ENCODE measurements at places on chromosomes 11 and 22.

DNA sequence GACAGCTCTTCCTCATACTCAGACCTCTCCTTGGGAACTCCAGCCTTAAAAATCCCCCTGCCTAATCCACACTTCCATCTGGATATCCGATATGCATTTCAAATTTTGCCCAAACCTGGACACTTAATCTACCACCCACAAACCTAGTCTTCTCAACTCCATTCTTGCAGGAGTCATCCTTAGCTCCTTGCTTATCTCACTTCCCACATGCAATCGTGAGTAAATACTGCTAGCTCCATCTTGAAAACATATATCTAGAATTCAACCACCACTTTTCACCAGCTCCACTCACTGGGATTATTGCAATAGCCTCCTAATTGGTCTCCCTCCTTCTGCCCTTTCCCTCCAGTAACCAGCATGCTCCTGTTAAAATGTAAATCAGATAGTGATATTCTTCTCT is 2.6 kb upstream of the MYOD1 start:
- DNase-seq = no peak

DNA sequence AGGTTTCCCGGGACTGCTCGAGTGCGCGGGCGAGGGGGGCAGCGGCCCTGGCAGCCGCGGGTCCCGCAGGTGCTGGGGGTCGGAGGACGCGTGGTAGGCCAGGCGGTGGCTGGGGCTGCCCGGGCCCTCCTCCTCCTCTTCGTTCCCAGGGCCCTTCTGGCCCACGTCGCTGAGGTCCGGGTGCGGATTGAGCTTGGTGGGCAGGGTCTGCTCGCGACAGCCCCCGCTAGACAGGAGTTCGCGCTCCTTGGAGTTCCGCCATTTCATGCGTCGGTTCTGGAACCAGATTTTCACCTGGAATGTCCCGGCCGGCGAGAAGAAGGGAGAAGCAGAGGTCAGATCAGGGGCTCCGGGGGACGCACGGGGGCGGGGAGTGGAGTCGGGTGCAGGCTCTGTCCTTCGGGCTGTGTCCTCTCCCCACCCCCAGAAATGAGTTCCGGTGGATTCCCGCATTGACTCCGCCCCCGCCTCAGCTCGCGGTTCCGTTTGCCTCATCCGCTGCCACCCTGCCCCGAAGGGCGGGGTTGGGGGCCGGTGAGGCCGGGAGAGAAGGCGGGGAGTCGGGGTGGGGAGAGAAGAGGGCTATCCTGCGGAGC is 3.9 kb downstream of the DBX1 start:
- DNase-seq = no peak

DNA sequence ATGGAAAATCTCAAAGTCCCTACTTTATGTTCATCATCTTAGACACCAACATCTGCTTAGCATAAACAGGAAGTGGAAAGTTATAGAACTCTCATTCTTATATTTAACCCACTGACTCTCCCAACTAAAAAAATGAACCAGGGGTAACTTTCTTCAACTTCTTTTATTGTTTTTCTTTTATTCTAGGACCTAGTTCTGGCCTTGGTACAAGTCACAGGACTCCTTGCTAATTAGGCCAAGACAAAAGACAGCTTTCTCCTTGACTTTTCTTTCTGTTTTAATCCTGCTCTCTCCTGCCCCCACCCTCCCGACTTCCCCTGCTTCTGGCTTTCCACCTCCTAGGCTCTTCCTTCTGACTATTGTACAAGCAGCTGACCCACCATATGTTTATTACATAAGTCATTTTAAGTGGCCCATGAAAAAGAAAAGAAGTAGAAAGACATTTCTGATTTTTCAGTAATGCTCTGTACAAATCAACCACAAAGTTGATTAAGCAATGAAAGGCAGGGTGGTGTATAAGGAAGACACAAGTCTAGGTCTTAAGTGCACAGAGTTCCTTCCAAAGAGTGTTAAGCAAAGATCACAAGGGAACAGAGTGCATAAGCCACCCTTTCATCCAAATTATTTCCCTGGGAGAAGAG is 18.3 kb downstream of the JAML start:
- no peak for DNase-seq

DNA sequence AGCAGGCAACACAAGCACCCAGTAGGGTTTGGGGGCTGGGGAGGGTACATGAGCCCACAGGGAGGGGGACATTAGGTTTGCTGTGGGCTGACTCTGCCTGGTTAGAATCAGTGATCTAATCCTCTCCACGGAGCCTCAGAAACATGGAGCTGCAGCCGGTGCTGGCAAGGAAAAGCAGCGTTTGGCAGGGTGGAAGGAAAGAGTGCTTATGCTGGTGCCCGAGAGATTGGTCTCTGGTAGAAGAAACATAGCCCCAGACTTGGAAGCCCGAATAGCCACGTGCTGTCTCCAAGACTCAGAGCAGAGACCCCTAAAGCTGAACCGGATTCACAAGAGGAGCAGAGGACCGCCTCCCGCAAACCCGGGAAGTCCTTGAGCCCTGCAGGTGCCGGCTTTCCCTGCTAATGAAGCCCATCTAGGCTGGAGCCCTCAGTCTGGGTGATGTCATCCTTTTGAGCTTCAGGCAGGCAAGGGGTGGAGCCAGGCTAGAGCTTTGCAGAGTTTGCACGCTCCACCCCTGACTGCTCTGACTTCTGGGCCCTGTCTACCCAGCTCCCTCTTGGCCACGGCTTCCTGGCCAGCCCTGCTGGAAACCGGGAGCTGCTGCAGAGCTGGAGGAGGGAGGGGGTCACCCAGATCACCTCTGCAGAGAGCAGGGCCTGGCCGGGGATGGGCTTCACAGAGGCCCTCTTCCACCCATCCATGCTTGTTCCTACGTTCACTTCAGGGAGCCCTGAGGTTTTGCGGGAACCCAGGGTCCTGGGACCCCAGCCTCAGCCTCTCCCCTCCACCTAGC is 35.0 kb upstream of the JAM3 start:
- DNase-seq = peak; percentile 33

- no peak for DNase-seq
Observed at GRCh38 chr11:14357881-14358728, 878 bp downstream of the RRAS2 start.
